ENCODE measurements at places on chromosomes 12 and 14.
A peak's percentile ranks its signal among the peaks of the same experiment; 100 is the strongest.

- DNase-seq: no peak
- H3K4me3 ChIP-seq: no peak overlapping the region
- H3K36me3 ChIP-seq: peaks cover 24% of the 10 kb centered on the region
Observed at GRCh38 chr12:53709671-53710070, 17.6 kb downstream of the CALCOCO1 start.

- peak; percentile 1 for DNase-seq
- H3K36me3 ChIP-seq: no peaks in the 10 kb centered on the region
- no peaks in the 10 kb centered on the region for H3K27me3 ChIP-seq
- H3K4me1 ChIP-seq: no peaks in the 10 kb centered on the region
- H3K27ac ChIP-seq: no peak overlapping the region
Observed at GRCh38 chr12:123801573-123802178, 39.6 kb downstream of the DNAH10 start.

DNA sequence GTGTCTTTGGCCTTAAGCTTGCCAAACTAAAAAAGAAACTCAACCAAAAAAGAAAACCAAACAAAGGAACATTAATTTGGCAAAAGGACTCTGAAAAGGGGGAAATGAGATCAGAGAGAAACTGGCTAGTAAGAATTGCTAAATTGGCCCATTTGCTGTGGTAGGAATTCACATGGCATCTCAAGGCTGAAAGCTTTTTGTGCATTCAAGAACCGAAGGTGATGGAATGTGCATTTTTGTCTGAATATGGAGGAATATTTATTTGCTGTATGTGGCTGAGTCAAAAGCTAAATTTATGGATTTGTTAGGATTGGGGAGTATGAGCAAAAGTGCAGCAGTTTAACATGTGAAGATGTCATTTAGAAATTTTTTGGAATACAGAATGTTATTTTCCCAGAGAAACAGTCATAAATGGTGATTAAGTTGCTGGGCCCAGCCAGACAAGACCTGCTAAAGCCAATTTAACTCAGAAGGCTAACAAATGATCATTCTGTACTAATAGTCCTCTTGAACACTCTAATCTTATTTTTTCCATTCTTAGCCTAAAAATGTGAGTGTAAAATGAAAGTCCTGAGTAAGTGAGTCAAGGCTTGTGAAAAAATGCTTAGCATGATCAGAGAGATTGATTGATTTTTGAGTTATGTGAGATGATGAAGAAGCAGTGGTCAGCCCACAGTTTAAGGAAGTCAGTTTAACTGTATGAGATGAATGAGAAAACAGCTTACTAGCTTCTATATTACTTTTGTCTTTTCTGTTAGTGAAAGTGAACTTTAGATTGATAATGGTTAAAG is 94.1 kb downstream of the ANO6 start:
- DNase-seq: no peak
- no peaks in the 10 kb centered on the region for H3K4me1 ChIP-seq
- H3K27ac ChIP-seq: no peak overlapping the region
- no peak overlapping the region for H3K4me3 ChIP-seq

- H3K4me1 ChIP-seq: no peaks in the 10 kb centered on the region
- H3K27ac ChIP-seq: no peak overlapping the region
- DNase-seq: no peak
- H3K27me3 ChIP-seq: no peaks in the 10 kb centered on the region
Observed at GRCh38 chr14:44265246-44265645, 241.8 kb downstream of the FSCB start.
